ENCODE measurements at places on chromosomes 11 and 22. TPM values are rescaled to one million over a fixed set of nuclear protein-coding genes. Genes with fewer than 3 reads are reported as not detected.

Gene GNG3
- not detected for total RNA-seq

Gene TBX1
- not detected for total RNA-seq

Gene C11orf86
- total RNA-seq = not detected

- no peak for DNase-seq
Measured at GRCh38 chr22:37776639-37777005, 31.1 kb upstream of the GCAT start.

GRCh38 chr11:75421035-75421602 is 11.9 kb downstream of the KLHL35 start:
- no peak for DNase-seq

GRCh38 chr11:69718912-69719311 is 15.1 kb upstream of the FGF19 start:
- DNase-seq = no peak

DNA sequence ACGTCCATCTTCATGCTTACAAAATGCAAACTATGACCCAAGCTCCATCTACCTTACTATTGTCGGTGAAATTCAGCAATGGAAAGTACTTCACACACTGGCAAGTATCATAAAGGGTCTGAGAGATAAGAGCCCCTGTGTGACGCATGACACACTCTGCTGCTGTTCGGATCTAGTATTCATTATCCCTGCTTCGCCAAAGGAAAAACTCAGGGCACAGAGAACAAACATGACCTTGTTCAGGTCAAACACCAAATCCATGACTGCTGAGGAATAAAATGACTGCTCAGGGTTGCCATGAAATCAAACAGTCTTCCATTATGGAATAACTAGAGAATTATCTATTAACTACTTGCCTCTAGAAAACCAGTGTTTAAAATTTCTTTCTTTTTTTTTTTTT is 73.0 kb downstream of the MICAL3 start:
- no peak for DNase-seq

DNA sequence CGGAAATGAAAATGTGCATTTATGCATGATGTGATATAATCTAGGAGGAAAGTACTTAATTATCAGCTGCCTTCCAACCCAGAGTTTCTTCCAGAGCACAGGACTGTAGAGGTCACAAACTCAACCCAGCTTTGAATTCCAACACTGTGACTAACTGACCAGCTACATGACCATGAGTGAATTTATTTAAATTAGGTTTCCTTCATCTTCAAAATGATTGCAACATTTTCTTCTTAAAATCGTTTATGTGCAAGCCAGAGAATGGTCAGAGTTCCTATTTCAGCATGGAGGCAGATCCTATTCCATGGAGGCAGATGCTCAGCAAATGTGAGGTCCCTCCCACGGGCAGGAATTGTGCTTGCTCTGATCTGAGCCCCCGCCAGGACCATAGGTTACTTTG is 42.4 kb downstream of the OSBP start:
- peak; percentile 85 for DNase-seq

DNA sequence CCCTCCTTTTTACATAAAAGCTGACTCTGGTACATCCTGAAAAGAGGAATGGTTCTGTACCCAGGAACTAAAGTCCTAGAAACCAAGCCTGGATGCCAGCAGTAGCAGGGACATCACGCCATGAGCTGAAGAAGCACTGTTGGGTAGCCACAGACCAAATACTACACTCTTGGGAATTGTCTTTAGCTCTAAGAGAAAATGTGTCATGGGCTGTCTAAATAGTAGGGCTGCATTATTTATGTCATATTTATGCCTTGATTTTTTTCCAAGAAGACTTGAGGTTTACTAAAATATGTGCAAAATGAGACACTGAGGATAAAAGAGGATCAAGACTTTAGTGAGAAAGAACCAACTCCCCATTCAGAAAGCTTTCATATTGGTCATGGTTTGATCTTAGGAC is 213.6 kb downstream of the RAB38 start:
- no peak for DNase-seq

- DNase-seq = no peak
Measured at GRCh38 chr11:69501121-69501489, 19.6 kb downstream of the LINC01488 start.

All from HFFc6 (cell line).